ENCODE measurements at places on chromosomes 3 and 15.

- no peak for DNase-seq
Observed at GRCh38 chr3:185236969-185237368, 16.9 kb downstream of the EHHADH start.

GRCh38 chr15:70833861-70834765, 19.8 kb downstream of the LARP6 start:
- no peak for DNase-seq

DNA sequence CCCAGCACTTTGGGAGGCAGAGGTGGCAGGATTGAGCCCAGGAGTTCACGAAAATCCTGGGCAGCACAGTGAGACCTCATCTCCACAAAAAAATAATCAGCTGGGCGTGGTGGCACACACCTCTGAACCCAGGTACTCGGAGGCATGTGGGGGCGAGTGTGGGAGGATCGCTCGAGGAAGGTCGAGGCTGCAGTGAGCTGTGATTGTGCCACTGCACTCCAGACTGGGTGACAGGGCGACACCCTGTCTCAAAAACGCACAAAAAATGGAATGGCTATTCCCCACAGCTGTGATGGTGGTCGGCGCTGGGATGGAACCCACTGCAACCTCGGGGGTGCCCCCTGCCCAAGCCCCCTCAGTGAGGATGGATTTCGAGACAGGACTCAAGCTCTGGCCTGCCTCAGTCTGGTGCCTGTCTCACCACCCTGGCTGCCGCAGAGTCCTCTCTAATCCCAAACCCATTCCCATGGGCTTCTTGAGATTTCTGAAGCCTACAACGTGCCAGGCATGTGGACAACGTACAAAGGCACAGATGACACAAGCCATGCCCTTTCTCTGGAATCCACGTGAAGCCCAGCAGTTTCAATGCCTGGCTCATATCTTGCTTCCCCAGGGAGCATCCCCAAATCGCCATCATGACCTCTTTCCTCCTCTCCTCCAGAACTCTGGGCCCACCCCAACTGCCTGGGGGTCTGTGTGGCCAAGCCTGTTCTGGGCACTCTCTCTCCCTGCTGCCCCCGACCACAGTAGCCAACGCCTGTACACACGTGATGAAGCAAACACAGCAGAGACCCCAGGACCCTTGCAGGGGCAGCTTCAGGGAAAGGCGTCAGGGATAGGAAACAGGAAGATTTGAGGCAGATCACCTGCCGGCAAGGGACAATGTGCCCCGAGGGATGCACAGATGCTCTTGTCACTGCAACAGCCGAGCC, 32.4 kb downstream of the ADAMTS17 start:
- no peak for DNase-seq

- no peak for DNase-seq
Observed at GRCh38 chr3:171614318-171614921, 154.2 kb upstream of the TNIK start.

GRCh38 chr3:13415236-13415986, 4.7 kb downstream of the NUP210 start:
- DNase-seq = no peak

- no peak for DNase-seq
Observed at GRCh38 chr3:72009851-72010443, 225.0 kb upstream of the PROK2 start.

DNA sequence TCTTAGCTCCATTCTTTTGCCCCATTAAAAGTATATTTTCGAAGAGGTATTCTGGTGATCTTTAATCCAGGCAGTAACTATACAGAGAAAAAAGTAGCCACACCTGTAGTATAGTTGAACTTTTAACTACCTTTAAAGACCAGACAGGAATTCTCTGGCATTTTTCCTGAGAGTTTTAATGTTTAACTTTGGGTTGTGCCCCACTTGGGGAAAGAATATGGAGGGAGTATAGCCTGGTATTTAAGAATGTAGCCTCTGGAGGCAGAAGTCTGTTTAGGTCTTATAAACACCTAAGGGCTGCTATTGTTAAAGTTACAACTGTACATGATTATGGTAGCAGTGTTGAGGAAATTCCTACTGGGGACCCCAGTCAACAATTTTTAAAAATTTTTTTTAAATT, 19.3 kb downstream of the C3orf85 start:
- DNase-seq = no peak

DNA sequence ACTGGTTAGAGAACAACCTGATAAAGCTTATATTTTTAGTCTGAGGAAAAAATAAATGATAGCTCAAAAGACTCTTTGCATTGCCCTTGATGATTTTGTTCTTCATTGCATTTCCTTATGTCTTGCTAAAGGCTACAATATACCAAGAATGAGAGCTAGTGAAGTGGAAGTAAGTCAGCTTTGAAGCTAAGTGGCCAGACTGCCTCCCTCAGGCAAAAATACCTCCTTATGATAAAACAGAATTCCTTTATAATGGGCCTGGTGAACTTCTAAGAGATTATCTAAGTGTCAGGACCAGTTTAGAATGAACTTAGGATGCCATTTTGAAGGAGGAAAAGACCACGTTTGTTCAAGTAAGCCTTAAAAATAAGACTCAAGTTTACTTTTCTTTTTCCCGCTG, 678.4 kb downstream of the ROBO2 start:
- DNase-seq = no peak

- DNase-seq = no peak
Observed at GRCh38 chr3:34696831-34697230, 898.4 kb downstream of the PDCD6IP start.

GRCh38 chr3:17233398-17233800, 348.6 kb downstream of the PLCL2 start:
- peak; percentile 76 for DNase-seq

DNA sequence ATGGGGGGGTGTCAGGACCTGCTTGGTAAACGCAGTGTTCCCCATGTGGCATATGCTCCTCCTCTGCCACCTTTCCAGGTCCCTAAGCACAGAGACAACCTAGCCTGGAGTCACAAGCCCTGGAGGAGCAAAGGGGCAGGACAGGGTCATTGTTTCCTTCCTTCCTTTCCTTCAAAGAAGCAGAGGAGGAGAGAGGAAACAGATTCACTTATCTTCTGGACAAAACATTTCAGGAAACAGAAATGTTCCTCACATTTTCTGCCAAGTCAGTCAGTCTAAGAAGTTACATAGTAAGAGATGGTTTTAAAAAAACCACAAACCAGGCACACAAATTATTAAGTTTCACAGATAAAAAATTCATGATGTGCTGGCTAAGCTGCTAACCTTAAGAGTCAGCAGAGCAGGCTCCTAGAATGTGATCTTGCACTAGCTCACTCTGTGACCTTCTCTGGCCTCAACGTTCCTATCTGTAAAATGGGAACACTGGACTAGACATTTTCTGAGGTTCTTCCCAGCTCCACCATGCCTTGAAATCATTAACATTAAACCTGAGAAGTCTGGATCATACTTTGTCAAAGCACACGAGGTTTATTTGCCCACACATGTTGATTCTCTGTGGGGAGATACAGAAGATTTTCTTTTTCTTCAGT, 47.9 kb downstream of the ATP13A5 start:
- no peak for DNase-seq

GRCh38 chr3:66405701-66406091, 95.1 kb downstream of the LRIG1 start:
- DNase-seq = no peak

- DNase-seq = no peak
Observed at GRCh38 chr3:141406265-141406664, 38.0 kb downstream of the ZBTB38 start.

DNA sequence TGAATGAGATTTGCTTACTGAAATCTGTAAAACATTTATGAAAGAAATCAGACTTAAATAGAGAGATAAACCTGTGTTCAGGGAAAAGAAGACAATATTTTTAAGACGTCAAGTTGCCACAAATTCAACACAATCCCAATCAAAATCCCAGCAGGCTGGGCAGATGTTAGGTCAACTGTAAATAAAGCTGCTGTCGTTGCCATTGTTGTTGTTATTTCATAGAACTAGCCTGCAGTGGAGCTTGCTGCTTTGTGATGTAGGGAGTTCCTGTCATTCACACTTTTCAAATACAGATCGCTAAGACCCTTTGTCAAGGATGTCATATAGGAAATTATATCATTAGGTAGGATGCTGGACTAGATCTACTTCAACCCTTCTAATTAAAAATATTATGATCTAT, 123.1 kb downstream of the NEO1 start:
- no peak for DNase-seq

GRCh38 chr15:40276927-40277326, 5.9 kb downstream of the ANKRD63 start:
- no peak for DNase-seq

DNA sequence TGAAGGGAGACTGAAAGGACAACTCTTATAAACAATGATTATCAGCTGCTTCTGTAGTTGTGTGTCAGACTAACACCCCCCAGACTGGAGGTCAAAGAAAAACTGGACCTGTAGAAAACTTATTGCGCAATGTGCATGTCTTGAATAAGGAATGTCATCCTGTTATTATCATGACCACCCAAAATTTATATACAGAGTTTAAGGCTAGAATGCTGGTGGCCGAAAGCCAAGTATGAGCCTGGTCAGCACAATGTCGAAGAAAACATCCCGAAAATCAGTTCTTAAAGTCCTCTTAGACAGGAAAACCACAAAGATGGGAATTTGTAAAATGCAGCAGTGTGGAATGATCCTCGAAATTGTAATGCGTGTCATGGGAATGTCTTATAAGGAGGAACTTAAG, 29.3 kb downstream of the RFTN1 start:
- DNase-seq = no peak

DNA sequence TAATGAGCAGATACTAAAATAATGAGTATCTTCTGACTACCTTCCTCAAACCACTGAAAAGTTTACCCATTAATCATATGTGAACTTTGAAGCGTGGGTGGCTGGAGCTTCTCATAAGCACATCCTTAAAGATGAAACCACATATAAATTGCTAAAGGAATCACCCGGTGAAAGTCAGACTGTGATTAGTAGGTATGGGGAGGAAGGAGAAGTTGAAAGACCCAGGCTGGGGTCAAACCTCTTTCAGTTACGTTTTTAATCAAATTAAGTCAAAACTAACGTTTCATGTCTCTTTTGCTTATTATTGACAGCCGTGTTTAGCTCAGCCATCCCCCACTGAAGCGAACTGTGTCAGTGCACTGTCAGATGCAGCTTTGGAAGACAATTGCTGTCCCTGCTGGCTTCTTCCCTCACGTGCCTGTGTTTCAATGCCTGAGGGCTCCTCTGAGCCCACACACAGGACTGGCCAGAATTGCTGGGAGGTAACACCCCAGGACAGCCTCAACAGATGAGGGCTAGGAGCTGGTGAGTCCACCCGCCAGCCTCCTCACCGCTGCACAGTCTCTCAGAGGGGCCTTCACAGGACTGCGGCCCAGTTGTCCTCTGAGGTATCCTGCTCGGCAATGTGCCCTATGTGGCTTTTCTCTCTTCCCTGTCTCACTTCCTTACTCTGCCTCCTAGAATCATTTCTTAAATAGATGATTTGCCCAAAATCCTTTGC, 29.3 kb upstream of the SH3BP5 start:
- peak; percentile 26 for DNase-seq

- no peak for DNase-seq
Observed at GRCh38 chr3:160478338-160478737, 28.8 kb upstream of the TRIM59 start.

- peak; percentile 76 for DNase-seq
Observed at GRCh38 chr3:39378088-39378487, 5.1 kb upstream of the SLC25A38 start.

- no peak for DNase-seq
Observed at GRCh38 chr3:72604328-72604727, 243.9 kb downstream of the SHQ1 start.

DNA sequence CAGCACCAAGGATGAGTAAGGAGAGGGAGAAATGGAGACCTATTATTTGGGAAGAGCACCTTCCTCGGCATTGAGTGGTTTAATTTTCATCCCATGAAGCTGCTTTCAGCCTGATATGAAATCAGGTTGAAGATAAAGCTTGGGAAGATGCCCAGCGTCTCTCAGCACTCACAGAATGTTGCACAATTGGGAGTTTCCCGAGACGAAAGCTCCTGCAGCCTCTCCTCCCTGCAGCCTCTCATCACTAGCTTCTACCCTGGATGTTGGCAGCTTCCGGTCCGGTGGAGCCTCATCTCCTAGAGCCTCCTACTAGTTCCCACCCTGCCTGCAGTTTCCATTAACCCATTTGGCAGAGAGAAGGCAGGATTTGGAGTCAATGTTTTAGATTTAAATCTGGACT, 40.3 kb downstream of the EDEM1 start:
- DNase-seq = no peak

DNA sequence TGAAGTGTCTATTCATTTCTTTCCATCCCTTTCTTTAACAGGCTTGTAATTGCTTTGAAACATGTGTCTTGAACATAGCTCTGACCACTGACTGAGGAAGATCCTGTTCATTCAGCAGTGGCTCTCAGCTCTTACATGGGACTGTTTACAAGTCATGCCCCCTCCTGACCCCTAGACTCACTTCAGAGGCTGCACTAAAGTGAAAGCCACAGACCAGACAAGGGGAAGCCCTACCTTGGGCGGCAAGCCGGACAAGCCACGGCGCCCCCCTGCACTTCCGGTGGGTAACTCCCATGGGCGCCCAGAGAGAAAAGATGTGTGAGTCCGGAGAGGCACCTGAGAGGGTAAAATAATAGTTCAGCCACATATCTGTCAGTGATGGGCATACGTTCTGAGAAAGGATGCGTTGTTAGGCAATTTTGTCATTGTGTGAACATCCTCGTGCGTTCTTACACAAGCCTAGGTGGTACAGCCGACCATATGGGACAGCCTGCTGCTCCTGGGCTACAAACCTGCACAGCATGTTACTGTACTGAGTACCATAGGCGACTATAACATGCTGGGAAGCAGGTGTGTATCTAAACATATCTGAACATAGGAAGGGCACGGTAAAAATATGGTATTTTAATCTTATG, 116.2 kb downstream of the CHSY1 start:
- peak; percentile 23 for DNase-seq

DNA sequence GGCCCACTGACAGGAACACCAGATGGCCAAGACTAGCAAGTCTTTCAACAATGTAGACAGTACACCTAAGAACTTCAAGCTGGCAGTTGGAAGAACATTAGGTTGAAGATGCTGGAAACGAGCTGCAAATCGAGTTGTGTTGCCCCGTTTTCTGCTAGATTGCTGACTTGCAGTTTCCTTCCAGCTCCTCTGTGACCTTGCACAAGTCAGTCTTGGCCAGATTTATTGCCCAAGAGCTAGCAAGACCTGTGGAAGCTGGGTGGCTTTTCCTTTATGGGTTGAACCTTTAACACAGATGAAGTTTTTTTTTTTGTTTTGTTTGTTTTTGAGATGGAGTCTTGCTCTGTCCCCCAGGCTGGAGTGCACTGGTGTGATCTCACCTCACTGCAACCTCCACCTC, 2.9 kb upstream of the RBM6 start:
- no peak for DNase-seq

Measured in CD4-positive, alpha-beta T cell treated with Interleukin-21 for 1 hour (primary cell).